ENCODE measurements at places on chromosomes 16 and 17.

DNA sequence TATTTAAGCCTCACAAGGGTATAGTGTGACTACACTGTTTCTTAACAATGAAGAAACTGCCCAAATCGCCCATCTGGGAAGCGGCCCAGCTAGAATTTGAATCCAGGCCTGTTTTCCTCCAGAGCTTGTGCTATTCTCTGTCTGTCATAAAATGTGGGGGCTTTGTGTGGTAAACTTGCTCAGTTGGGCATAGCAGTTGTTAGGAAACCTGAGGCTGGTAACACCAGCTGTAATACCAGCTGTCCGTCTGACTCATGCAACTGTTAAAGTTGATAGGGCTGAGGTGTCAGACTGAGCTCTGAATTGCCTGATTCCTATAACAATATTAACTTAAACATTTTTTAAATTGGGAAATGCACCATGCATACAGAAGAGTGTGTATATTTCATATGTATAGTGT lies 9.3 kb downstream of the NOD2 start:
- DNase-seq: no peak

DNA sequence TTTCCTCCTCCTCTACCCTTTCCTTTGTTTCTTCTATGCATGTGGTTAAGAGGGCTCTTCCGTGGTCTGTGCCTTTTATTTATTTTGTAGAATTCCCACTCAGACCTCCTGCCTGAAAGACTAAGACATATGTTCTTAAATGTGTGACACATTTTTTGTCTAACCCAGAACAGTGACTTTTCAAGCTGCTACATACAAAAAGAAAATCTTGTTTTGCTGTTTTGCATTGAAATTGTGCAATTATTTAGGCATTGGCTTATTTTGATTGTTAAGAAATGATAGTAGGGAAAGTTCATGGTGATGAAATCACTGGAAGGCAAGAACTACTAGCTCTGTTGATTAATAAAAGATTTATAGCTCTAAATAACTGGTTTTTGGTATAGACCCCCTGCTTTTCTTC lies 76.8 kb downstream of the TUBD1 start:
- DNase-seq: no peak

DNA sequence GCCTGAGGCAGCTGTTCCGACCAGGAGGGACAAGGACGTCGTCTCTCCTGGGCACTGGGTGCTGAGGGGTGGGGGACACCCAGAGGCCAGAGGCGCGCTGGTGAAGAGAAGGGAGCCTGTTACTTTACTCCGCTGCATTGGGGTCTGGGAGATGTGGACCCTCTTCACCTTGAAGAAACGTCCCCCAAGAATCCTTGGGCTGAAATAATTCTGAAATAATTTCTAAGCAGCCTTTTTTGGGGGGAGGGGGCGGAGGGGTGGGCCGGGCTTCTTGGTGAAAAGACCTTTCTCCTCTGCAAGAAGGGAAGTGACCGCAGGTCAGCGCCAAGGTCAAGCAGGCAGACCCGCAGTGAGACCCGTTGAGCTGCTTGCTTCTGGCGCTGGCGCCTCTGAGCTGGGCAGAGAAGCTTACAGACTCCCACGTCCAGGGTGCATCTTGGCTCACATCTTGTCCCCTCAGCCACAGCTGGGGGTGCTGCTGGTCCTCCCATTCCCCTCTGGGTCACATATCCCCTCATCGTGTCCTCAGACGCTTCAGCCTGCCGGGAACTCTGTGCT lies 1.1 kb downstream of the SYT17 start:
- no peak for DNase-seq

- no peak for DNase-seq
Measured at GRCh38 chr17:806346-806745, 24.2 kb downstream of the MRM3 start.

- DNase-seq: no peak
Measured at GRCh38 chr17:67656494-67657203, 61.1 kb upstream of the NOL11 start.

- DNase-seq: no peak
Measured at GRCh38 chr16:9206156-9206555, 114.7 kb downstream of the HAPSTR1 start.

GRCh38 chr16:15690296-15690695 lies 40.3 kb downstream of the NDE1 start:
- no peak for DNase-seq
